Thyroid gland (tissue), 4 donors: ENCODE measurements at places on chromosomes 2 and 18.

DNA sequence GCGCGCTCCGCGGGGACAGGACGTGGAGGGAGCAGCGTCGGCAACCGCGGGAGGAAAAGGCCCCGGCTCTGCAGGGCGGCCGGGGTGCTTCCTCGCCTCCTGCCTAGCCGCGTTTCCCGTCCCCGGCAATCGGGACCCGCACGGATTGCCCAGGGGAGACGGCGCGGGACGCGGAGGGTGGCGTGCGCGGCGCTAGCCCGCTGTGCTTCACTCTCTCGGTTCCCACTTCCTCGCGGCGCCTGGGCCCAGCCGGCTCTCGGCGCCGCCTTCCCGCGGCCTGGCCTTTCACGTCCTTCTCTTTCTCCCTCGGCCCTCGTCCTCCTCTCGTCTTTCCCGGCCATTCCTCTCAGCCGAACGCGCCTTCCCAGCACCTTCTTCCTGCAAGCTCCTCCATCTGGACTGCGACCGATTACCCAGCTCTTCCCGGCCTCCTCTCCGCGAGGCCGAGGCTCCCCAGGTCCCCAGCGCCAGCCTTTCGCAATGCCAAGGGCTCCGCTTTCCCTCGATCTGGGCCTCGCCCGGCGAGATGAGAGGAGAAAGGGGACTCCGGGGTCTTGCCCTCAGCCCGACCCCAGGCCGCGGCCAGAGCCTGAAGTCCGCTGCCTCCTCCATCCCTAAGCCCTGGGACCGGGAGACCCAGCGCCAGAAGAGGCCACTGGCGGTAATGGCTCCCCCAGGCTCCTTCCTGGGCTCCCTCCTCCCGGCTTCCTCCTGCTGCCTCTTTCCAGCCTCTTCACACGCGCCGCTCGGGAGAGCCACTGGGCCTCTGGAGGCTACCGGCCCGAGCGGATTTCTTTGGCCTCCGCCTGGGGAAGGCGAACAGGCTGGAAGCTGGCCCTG is 34.3 kb upstream of the ATP6V1B1 start:
- DNase-seq, result no peak
- peak overlapping the region; percentile 25 for H3K4me3 ChIP-seq
- peaks cover 24% of the 10 kb centered on the region for H3K4me1 ChIP-seq
- H3K27ac ChIP-seq, result no peak overlapping the region
- peaks cover 39% of the 10 kb centered on the region for H3K27me3 ChIP-seq
- H3K36me3 ChIP-seq, result no peaks in the 10 kb centered on the region

GRCh38 chr2:66364495-66365333 is 70.2 kb upstream of the MEIS1 start:
- peaks cover 7% of the 10 kb centered on the region for H3K4me1 ChIP-seq
- H3K36me3 ChIP-seq, result no peaks in the 10 kb centered on the region
- no peak overlapping the region for H3K27ac ChIP-seq
- no peaks in the 10 kb centered on the region for H3K27me3 ChIP-seq

- no peak overlapping the region for H3K4me3 ChIP-seq
- no peaks in the 10 kb centered on the region for H3K4me1 ChIP-seq
- DNase-seq, result no peak
Observed at GRCh38 chr18:24443870-24444269, 16.6 kb upstream of the HRH4 start.

GRCh38 chr2:96251721-96252292 is 14.0 kb downstream of the TMEM127 start:
- no peak overlapping the region for H3K4me3 ChIP-seq
- peak overlapping the region; percentile 43 for H3K27ac ChIP-seq
- no peaks in the 10 kb centered on the region for H3K27me3 ChIP-seq
- H3K4me1 ChIP-seq, result peaks cover 19% of the 10 kb centered on the region
- H3K36me3 ChIP-seq, result peaks cover 30% of the 10 kb centered on the region

GRCh38 chr2:6914828-6915227 is 2.4 kb upstream of the RNF144A start:
- no peak for DNase-seq
- H3K36me3 ChIP-seq, result no peaks in the 10 kb centered on the region
- H3K27ac ChIP-seq, result no peak overlapping the region
- H3K27me3 ChIP-seq, result no peaks in the 10 kb centered on the region

DNA sequence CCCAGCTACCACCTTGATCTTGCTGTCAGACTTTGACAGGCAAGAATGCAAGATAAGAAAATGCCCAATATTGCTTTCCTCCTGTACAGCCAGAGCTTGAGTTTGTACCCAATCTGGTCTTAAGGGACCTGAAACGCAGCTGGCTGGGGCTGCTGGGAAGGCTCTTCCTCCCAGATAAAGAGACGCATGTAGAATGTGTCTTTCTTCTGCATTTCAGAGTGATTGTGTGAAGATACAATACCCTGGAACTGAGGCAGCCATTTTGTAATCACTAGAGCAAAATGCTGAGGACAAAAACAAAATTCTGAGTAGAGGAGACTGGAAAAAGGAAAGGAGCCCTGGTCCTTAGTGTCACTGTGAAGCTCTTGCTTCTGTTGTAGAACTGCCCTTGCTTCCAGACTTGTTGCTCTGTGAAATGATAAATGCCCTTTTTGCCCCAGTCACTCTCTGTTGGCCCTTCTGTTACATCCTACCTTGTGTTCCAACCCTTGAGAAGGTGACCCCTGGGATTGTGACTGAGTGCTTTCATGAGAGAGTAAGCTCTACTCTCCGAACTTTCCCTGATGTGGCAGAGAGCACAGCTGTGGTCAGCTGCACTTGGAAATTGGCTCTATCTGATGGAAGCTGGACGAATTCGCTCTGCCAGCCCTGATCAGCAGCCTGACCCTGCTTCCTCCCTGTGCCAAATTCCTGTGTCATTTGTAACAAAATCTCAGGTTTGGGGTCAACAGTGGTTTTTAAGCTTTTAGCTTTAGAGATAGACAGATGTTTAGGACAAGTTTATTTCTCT is 137.4 kb upstream of the RBMS1 start:
- no peaks in the 10 kb centered on the region for H3K36me3 ChIP-seq
- no peak overlapping the region for H3K27ac ChIP-seq
- DNase-seq, result peak; percentile 42
- peaks cover 10% of the 10 kb centered on the region for H3K4me1 ChIP-seq
